ENCODE measurements at places on chromosomes 3 and 15.
A peak's percentile ranks its signal among the peaks of the same experiment; 100 is the strongest.

- no peak for DNase-seq
Observed at GRCh38 chr3:59608356-59608755, 558.5 kb upstream of the CFAP20DC start.

DNA sequence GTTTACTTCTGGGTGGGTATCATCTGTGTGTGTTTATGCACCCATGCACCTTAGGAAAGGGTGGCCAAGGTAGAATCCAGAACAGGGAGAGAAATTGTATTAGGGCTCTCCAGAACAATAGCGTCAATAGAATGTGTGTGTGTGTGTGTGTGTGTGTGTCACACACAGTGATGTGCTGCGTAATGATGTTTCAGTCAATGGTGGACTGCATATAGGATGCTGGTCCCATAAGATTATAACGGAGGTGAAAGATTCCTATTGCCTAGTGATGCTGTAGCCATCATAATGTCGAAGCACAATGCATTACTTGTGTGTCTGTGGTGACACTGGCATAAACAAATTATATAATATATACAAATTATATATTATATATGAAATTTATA lies 69.3 kb upstream of the PRR23C start:
- DNase-seq = no peak

GRCh38 chr3:96700322-96701315 lies 113.8 kb upstream of the EPHA6 start:
- DNase-seq = no peak

DNA sequence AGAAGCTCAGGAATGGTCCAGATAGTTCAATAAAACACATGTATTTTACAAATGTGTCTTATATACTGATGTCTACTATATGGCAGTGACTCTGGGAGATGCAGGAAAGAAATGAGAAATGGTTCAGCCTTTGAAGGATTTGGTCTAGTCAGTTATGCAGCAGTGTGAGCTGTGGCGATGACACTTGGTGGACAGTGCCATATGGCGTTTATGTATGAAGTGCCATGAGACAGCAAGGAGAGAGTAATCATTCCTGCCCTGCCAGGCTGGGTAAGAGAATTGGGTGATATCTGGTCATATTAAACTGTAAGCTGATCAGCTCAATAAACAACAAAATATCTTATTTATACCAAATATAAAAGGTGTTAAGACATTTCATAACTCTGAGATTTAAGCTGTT lies 47.6 kb upstream of the ANP32A start:
- no peak for DNase-seq

GRCh38 chr3:166211451-166211850 lies 374.2 kb upstream of the BCHE start:
- DNase-seq = no peak

DNA sequence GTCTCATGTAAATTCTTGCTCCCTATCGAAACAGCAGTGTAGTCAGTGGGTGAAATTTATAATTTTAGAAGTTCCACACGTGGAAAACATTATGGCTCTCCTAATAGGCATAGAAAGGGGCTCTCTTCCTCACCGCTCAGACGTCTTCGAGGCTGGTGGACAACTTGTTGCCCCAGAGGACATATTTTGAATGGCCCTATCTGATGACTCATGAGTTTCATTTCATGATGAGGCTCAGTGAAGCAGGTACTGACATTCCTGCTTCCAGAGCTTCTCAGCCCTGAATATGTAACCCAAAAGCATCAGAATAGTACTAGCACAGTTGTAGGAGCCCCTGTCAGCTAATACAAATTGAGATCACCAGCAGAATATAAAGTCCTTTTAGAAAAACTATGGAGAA lies 117.9 kb downstream of the HERC1 start:
- DNase-seq = no peak

GRCh38 chr15:48929661-48930060 lies 34.1 kb downstream of the SHC4 start:
- no peak for DNase-seq

GRCh38 chr3:123401836-123402530 lies 46.9 kb downstream of the ADCY5 start:
- DNase-seq = no peak

DNA sequence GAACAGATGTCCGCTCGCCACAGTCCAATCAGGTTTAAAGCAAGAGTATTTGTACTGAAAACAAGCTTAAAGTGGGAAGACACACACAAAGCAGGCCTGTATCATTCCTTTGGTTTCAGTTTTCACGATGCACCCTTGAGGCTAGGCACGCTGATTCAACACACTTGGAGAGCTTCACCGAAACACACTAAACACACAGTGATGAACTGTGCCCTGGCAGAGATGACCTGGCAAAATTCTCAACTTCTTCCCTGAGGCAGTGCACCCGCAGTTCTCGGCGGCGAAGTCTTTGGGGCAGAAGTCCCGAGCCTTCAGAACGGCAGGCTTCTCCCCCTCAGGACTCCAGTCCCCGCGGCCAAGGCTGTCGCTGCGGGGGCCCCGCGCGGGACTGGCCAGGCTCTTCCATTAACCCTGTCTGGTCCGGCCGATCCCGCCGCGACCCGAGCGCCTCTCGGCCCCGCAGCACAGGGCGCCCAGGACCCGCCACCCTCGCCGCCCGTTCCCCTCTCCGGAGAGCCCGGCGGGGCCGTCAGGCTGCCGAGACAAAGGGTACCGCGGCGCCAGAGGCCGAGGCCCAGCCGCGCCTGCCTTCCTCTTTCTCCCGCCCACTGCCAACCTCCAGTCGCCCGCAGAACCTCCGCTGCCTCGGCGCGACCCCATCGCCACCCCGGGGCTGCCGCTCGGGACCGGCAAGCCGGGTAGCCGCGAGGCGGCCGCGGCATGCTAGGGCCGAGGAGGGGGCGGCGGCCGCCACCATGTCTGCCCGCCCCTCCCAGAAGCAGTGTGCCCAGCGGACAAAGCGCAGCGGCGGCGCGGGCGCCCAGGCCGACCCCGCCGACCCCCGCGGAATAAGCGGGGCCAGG lies 792 bp downstream of the GABPB1 start:
- DNase-seq = peak; percentile 67

DNA sequence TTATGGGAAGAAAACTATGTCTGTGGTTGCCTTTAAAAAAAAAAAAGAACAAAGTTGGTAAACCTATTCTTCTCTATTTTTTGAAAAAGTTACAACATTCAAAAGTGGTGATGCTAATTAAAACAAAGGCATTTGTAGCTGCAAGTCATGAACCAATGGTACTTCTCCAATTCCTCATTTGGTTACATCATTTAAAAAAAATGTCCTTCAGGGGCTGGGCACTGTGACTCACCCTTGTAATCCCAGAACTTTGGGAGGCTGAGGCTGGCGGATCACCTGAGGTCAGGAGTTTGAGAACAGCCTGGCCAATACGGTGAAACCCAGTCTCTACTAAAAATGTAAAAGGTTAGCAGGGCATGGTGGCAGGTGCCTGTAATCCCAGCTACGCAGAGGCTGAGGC lies 574.6 kb downstream of the VGLL3 start:
- no peak for DNase-seq

DNA sequence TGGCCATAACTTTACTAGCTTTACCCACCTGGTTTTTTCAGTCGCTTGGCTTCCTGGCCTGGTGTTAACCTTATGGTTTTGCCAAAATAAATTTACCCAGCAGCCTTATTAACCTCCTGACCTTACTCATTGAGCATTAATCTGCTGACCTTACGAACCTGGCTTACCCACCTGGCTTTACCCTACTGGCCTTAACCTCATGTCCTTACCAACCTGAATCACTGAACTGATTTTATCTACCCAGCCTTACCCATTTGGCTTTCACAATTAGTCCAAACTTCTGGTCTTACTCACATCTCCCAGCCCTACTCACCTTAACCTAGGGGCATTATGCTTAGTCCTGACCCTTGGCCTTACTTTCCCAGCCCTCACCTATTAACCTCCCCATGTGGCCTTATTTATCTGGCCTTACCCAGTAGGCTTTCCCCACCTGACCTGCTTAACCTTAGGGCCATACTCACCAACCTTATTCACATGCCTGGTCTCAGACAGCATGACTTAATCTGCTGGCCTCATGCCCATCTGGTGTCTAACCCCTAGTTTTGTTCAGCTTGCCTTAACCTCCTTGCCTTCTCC lies 93.4 kb downstream of the IL12A start:
- DNase-seq = no peak

- DNase-seq = no peak
Observed at GRCh38 chr15:49860101-49860500, 239.3 kb downstream of the DTWD1 start.

DNA sequence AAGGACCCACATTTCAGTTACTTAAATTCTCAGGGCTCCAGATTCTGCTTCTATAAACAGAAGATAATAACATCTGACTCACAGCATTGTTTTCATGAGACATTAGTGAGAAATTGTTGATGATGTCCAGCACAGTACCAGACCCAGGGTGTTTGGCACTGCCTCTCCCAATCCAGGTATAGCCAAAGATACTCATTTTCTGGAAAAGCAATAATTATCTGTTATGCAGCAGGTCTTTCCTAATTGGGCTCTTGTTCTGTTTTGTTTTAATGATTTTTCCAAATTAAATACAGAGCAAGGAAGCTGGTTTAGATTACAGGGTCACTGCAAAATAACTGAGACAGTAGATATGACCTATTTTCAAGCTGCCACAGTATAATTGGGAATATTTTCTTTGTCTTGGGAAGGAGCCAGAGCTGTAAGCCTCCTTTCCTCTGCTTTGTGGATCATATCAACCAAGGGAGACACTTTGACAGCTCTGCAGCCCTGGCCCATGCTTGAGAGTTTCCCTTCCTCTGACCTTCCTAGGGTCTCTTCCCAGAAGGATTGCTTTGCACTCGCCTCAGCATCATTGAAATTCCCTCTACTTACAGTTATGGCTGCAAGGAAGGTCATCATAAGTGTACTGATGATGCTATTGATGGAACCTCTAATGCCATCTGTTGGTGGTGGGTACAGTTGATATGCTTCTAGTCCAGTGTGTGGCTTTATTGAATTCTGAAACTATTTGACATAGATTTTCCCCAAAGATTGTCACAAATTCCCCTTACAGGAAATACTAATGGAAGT lies 522.4 kb upstream of the ADAMTS9 start:
- no peak for DNase-seq

GRCh38 chr3:183775781-183776180 lies 49.6 kb downstream of the MAP6D1 start:
- no peak for DNase-seq

GRCh38 chr3:66428733-66429132 lies 72.1 kb downstream of the LRIG1 start:
- no peak for DNase-seq

DNA sequence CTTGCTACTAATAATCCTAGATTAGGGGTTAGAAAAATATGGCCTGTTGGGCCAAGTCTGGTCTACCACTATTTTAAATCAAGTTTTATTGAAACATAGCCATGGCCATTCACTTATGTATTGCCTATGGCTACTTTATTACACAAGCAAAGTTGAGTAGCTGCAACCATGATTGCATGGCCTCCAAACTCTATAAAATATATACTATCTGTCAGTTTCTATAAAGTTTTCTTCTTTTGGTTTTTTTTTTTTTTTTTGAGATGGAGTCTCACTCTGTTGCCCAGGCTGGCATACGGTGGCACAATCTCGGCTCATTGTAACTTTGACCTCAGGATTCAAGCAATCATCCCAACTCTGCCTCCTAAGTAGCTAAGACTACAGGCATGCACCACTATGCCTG lies 60.4 kb downstream of the INO80 start:
- DNase-seq = no peak

DNA sequence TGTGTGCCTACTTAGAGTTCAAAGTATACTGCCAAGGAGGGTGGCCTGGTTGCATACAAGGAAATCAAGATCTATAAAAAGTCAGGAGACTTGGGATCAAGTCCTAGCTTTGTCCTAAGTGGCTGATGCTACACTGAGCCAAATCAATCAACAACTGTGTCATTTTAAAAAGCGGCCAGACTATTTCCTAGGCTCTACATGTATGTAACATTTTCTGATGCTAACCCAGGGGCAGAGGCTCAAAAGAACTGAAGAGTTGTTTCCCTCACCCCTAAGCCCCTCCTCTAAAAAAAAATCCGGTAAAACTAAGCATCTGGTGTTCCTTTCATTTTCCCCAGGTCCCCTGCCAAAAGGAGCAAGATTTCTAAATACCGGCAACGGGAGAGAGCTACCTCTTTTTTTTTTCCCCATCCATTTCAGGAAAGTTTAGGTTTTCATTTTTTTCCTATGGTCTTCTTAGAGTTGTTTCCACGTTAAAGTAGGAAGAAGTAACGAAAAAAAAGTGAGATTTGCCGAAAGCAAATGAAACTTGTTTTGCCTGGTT lies 18.8 kb upstream of the CHD2 start:
- no peak for DNase-seq

- DNase-seq = no peak
Observed at GRCh38 chr3:186566772-186567071, 417 bp downstream of the TBCCD1 start.

DNA sequence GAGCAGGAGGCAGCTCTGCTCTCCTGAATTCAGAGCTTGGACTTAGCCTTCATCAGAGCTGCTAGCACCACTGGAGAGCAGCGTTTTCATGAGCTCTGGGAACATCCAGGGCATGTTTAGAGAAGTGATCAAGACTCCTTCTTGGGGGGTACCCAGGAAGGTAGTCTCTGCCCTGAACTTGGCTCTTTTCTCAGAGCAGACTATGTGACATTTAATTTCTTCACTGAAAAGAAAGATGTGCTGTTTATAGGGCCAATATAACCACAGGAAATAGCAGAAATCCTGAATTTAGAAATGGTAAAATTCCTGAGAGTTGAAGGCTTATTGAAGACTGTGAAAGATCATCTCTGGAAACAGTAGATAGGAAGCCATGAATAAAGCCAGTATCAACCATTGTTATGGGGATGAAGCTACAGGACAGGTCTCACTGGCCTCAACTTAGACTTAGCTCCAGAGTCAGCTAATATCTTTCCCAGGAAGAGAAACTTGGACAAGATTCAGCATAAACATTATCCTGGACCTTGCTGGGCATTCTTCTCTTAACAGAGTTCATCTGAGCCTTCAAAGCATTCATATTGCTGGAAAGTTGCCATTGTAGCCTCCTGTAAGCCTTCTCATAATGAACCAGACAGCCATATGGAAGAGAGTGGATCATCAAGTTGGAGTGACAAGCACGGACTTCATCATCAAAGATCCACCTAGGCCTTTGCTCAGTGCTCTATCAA lies 386.6 kb upstream of the THBS1 start:
- no peak for DNase-seq

DNA sequence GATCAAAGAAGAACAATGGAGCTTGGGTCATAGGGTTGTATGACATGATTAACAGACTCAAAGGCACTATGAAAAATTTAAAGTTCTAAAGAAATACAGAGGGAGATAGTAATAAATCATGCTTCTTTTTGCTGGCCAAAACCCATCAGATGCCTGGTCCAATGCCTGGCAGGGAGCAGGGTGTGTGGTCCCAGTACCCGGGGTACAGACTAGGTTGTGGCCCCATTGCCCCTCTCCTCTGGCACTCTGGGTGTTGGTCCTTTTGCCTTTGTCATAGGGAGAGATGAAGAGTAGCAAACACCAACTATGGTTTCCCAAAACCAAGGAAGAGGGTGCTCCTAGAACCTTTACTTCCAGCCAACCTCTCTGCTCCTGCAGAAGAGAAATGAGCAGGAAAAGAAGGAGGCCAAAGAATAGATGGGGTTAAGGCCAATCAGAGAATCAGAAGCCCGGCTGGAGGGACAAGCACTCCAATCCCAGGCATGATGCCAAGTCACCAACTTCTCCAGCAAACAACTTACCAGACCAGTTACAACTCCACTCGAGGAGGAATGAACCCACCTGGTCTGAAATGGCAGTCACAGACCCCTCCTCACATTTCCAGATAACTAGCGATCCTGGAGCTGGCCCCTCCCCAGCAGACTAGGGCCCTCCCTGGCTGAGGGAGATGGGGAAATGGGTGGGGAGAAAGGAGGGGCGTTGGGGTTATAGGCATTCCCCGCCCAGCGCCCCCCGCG lies 1.8 kb downstream of the IGDCC3 start:
- DNase-seq = no peak

Measured in activated CD4-positive, alpha-beta memory T cell treated with anti-CD3 and anti-CD28 coated beads, Interleukin-2, amount 10 ng/mL, durations not matched to agents 7 days and 5 days (primary cell).